ENCODE measurements at places on chromosomes 11 and 22.

DNA sequence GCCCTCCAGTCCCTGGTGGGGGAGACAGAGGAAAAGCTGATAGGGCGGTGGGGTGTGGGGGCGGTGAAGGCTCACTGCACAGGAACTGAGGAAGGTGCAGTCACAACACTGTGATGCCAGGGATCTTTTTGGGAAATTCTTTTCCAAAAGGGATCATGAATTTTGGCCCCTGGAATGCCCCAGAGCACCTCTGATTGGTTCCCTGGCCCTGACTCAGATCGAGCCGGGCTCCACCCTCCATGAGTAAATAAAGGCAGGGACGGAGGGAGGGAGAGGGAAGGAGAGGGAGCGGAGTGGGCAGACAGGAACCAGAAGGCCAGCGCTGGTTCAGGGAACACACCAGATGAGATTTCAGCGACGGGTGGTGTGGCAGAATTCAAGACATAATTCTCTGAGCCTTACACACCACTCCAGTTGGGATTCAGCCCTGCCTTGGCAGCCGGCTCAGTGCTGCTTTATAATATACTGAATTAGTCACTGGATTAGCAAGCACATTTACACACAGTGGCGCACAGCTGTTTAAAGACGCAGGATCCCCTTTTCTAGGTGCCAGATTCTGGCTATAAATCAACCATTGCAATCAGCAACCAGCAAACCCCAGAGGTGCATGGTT lies 80.3 kb downstream of the ETS1 start:
- DNase-seq, result peak; percentile 92

GRCh38 chr11:70491696-70492472 lies 93.6 kb downstream of the CTTN start:
- no peak for DNase-seq

- DNase-seq, result no peak
Observed at GRCh38 chr22:44650806-44651205, 51.2 kb upstream of the PRR5 start.

DNA sequence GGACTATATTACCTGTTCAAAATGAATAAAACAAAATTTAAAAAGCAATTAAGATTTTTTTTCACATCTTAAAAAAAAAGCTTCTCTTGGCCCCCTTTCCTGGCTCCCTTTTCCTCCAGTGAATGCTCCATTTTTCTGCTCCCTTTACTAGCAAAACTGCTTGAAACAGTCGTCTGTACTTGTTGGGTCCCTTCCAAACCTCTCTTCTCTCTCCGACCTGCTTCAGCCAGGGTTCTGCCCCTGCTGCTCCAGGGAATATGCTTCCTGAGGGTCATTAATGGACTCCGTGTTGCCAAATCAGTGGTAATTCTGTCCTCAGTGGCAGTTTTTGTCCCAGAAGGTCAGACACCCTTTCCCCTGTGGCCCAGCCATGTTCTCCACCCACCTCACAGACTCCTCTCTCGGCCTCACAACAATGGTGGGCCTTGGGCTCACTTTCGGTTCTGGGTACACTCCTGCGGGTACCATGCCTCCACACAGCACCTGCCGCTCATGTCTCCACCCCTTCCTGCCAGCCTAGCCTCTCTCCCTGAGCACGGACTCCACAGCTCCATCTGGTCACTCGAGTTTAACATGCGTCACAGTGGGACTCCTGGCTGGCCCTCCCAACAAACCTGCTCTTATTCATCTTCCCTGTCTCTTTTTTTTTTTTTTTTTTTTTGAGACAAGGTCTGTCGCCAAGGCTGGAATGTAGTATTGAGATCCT lies 7.8 kb upstream of the POLR3H start:
- no peak for DNase-seq

DNA sequence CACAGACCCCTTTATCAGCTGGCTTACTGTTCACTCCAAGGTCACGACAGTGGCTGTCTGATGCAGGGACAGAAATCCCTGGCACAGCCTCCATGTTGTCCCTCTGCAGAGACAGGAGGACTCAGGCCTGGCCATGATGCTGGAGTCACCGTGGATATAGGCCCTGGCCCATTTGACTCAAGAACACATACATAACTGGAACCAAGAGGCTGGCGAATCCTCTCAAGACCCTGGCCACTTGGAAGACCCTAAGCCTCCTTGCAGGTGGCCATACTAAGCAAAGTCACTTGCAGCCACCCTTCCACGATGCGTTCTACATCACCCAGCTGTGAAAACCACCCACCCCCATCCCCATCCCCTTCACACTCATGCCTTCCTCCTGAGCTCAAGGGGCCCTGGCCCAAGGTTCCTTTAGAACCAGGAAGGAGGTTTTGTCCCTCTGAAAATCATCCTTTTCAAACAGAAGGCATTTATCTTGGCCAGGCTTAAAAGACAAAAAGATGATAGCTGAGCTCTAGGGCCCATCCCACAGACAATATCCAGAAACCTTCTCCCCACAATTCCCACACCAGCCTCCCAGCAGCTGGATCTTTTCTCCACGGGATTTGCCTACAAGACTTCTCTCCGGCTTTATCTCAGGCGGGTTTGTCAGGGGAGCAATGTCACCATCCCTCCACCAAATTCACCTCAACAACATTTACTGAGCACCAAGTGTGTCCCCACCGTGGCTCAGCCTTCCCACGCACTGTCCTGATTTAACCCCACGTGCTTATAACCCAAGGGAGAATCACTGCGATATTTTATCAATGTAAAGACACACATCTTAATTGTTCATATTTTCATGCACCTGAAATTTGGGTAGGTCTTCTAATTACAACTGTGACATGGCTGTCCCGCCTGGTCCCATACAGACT lies 123.4 kb upstream of the SERPIND1 start:
- no peak for DNase-seq

- DNase-seq, result no peak
Observed at GRCh38 chr11:6025056-6025455, 5.5 kb downstream of the OR56A1 start.

GRCh38 chr11:107752949-107753822 lies 41.3 kb upstream of the SLN start:
- no peak for DNase-seq

DNA sequence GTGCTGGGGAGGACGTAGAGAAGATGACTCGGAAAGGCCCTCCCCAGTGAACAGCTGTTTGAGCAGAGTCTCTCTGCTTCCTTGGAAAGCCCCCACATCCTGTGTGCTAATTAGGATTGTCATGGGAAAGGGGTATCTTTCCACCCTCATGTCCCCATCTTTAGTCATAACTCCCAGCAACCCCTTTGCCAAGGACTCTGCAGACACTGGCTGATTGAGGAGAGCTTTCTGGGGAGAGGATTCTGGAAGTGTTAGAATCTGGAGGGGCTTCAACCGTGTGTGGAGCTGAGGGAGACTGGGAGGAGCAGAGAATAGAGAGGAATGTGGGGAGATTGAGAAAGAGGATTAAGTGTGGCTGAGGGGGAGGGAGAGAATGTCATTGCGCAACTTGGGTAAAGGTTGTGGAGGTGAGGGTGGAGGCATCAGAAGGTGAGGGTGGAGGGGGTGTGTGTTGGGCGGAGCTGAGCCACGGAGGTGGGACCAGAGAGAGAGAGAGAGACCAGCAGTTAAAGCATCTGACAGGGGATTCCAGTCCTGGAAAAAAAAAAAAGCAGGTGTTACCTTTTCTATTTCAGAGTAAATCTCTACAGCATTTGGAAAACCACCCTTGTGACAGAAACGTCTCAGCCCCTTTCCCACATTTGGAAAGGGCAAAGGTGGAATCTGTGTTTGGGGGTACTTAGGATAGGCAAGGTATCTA lies 2.2 kb downstream of the DTX4 start:
- no peak for DNase-seq

DNA sequence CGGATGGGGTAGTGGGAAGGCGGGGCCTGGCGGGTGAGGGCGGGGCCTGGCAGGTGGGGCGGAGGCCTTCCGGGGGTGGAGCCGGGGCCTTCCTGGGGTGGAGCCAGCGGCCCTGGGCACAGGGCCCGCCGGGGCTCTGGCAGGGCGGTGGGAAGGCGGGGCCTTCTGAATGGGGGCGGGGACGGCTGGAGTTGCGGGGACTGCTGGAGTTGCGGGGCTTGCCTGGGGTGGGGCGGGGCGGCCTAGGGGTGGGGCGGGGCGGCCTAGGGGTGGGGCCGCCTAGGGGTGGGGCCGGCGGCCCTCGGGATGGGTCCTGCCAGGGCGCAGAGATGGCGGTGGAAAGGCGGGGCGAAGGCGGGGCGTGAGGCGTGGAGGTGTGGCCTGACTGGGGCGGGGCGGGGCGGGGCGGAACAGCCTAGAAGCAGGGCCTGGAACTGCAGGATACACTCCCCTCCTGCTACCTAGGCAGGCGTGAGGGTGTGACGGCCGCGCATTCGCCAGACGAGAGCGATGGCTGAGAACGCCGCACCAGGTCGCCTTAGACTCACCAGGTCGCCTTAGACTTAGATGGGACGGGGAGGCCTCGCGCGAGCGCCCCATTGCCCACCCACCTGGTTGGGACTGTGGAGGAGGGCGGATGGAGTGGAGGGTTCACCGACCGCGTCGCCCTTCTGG lies 19.3 kb downstream of the RRP7A start:
- DNase-seq, result no peak

DNA sequence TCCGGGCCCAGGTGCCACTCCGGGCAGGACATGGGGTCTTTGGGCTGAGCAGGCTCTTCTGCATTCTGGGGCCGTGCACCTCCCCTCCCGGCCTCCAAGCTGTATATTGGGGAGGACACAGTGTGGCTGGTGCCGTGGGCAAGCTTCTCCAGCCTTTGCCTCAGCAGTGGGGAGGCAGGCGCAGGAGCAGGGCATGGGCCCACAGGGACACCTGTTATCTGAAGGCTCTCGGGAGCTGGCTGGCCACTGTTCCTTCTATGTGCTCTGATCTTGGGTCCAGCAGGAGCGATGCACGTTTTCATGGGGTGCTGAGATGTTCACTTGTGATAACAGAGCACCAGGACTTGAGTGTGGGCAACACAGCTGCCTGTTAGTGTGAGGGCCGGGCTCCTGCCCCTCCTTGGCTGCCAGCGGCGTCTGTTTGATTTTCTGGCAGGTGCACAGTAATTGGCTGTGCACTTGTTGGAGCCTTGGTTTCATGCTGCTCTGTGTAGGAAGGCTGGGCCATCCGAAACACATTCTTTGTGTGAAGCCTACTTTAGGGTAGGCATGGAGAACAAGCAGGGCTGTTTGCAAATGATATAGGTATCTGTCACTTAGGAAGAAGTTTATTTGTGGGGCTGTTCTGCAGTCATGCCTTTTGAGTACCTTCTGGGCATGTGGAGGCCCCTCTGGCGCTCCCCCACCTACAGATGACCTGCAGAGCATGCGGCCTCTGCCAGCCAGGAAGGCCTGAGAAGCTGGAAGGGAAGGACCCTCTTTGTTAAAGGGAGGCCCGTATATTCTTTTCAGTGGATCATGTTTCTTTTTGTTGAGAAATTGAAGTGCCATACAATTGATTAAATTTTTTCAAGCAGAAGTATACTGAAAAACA lies 201.5 kb downstream of the TBC1D22A start:
- DNase-seq, result no peak

DNA sequence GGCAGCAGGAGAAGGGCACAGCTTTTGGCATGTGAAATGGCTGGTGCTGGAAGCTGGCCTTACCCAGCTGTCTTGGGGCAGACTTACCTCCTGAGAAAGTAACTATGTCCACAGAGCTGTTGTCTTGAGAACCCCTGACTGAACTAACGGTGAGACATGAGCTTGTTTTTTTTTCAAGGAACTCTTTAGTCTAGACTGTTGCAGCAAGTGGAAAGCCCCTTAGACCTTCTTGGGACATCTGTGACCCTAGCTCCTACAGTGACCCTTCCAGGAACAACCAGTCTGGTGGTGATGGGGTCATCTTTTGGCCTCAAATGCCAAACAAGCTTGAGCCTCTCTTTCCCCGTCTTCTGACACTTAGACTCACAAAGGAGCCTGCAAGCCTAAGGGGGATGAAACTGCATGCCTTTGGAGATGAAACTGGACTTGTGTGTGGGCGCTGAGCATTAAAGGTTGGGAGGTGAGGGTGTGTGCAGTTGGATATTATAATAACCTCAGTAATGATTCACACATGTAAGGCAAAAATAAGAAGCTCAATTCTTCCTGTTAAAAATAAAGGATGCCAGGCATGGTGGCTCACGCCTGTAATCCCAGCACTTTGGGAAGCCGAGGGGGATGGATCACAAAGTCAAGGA lies 35.4 kb downstream of the SDHD start:
- DNase-seq, result no peak

DNA sequence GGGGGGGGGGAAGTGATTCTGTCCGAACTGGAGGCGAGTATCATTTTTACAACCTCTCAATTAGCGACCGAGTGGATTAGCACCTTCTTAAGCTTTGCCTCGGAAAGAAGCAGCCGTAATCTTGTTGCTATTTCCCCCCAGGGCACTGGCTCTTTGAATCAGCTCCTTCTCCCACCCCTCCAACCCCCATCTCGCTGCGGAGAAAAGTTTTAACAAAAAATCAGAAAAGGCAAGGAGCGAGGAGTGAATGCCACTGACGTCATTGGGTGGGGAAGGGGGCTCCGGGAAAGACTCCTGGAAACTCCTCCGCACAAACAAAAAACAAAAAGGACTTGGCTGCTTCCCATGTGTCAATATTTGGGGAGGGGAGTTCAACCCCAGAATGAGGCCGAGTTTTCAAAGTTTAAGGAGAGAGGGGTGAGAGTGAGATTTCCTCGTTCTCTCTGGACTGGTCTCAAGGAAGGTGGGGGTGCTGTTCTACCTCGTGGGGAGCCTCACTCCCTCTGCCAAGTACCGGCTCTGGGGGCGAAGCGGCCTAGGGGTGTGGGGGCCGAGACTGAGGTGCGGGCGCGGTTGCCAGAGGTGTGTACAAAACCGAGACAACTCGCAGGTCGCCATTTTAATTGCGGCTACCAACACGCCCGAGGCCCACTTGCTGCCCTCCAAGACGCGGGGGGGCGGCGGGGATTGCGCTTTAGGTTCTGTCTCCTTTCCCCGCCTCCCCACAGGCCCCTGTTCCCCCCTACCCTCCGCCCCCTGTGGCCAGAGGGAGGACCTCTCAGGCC lies 2.5 kb upstream of the PAX6 start:
- DNase-seq, result no peak

GRCh38 chr11:9990221-9990973 lies 303.6 kb downstream of the SBF2 start:
- DNase-seq, result no peak

GRCh38 chr11:69004411-69005182 lies 8.4 kb downstream of the MRGPRF start:
- no peak for DNase-seq

GRCh38 chr11:6856871-6857270 lies 6.0 kb upstream of the OR10A2 start:
- no peak for DNase-seq

All from AG04450 (cell line).